IMR-90 (cell line): ENCODE measurements at places on chromosomes 6 and 20. TPM values are rescaled to one million over a fixed set of nuclear protein-coding genes. Genes with fewer than 3 reads are reported as not detected.

DNA sequence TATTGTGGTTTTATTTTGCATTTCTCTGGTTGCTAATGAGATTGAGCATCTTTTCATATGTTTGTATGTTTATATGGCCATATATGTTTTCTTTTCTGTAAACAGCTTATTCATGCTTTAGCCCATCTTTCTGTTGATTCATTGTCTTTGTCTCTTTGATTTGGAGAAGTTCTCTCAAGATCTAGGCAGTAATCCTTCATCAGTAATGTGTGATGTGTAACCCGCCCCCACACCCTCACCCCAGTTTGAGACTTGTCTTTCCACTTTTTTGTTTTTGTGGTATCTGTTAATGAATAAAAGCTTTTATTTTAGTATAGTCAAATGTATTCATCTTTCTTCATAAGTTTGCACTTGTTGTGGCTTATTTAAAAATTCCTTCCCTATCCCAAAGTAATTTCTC, 26.0 kb downstream of the ZC3H12D start:
- no peak for DNase-seq

DNA sequence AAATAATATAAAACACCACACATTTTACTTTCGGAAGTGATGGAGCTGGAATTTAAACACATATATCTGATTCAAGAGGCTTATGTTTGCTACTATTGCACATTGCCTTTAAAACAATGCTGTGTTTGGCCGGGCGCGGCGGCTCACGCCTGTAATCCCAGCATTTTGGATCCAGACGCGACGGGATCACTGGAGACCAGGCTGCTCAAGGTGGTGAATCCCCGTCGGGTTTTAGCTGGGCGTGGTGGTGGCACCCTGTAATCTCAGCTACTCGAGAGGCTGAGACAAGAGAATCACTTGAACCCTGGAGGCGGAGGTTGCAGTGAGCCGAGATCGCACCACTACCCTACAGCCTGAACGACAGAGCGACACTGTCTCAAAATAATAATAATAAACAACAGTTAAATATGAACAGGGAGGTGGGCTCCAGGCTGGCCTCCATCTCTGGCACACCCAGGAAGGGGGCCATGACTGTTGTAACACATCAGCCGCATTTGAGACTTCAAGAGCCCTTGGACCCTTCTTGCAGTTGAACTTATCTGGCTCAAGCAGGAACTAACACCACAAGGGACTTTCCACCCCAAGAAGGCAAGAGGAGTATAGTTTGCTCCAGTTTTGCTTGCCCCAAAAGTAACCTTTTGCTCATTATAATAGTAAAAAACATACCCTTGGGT, 127.1 kb upstream of the ZNF184 start:
- DNase-seq: no peak

DNA sequence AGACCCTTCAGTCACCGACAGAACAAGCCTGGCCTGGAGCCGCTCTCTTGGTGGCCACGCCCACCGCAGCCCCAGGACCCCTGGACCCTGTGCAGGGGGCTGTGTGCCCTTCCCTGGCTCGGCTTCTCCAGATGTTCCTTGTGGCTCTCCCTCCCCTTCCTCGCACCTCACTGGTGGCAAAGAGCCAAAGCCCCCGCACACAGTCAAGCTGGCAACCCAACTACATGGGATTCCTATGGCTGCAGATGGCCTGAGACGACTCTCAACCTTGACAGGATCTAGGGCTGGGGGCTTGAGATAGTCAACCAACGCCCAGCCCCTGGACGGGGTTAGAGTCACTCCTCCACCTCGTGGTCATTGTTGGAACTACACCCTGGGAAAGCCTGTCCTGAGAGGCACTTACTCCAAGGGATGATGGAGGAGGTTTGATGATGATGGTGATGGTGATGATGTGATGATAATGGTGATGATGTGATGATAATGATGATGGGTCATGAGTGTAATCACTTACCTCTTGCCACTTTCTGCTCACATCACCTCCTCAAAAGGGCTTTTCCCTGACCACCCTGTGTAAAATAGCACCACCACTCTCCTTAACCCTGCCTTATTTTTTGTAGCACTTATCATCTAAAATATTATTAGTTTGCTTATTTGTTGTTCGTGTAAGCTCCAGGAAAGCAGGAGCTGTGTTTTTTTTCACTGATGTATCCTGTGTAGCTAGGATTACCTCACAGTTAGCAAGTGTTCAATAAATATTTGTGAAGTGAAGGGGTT, 278.4 kb downstream of the LRFN2 start:
- peak; percentile 26 for DNase-seq

- peak; percentile 90 for DNase-seq
Measured at GRCh38 chr6:28212510-28213212, 12.4 kb upstream of the ZSCAN9 start.

DNA sequence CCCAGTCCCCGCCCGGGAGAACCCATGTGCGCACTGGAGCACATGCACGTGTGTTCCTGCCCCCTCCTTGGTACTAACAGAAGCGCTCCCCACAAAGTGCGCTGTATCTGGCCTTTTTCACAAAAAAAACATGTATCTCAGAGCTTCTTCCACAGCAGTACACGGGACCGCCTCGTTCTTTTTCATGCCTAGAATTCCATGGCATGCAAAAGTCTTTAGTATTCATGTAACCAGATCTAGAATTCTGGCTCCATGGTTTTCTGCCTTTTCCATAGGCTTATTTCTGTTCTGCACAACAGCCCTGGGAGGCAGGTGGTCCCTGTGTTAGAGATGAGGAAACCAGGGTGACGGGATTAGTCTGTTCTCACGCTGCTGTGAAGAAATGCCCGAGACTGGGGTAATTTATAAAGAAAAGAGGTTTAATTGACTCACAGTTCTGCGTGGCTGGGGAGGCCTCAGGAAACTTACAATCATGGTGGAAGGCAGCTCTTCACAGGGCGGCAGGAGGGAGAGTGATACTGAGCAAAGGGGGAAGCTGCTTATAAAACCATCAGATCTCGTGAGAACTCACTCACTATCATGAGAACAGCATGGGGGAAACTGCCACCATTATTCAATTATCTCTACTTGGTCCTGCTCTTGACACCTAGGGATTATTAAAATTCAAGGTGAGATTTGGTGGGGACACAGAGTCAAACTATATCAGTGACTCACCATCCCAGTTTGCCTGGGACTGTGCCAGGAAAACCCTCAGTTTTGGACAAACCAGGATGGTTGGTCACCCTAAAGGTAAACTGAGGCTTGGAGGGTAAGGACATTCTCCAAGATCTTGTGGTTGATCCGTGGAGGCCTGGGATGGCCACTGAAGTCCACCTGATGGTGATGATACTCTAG, 41.0 kb downstream of the C20orf203 start:
- no peak for DNase-seq

DNA sequence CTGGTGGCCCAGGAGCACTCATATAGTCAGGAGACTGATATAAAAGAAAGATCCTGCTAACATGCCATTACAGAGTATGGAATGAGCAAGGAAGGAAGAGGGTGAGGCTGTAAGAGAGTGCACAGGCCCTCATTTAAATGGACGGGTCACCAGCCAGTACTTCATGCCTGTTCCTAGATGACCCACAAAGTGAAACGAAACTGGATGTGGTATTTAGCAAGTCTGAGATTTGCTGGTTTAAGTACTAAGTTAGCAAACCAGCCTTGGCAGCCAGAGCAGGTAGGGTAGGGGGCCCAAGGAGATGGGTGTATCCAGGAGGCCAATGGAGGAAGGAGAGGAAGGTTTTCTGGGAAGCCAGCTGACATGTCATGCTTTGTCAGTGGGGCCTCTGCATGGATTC, 15.9 kb downstream of the NT5E start:
- no peak for DNase-seq

- no peak for DNase-seq
Measured at GRCh38 chr6:85802162-85802561, 159.5 kb upstream of the SYNCRIP start.

DNA sequence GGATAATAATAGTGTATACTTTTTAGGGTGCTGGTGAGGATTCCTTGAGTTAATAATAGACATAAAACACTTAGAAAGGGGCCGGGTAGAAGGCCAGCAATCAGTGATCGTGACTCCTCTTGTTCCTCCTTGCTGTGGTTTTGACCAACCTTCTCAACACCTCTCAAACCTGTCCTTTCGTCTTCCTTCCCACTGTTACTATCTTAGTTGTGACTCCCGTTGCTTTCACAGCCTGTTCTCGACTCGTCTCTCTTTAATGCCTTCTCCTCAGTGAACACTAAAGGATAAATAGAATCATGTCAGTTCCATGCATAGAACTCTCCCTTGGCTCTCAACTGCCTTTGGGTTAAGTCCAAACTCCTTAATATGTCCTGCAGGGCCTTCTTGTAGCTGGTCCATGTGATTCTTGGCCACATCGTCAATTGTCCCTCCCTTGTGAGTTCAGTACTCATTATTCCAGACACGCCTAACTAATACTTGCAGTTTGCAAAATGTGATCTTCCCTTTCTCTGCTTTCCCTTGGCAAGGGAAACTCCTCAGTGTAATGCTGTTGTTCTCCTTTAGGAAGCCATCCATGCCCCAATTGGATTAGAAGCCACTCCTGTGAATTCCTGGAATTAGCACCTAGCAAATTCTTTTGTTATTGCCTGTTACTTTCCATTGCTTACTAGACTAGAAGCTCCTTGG, 164.9 kb downstream of the UTRN start:
- no peak for DNase-seq

DNA sequence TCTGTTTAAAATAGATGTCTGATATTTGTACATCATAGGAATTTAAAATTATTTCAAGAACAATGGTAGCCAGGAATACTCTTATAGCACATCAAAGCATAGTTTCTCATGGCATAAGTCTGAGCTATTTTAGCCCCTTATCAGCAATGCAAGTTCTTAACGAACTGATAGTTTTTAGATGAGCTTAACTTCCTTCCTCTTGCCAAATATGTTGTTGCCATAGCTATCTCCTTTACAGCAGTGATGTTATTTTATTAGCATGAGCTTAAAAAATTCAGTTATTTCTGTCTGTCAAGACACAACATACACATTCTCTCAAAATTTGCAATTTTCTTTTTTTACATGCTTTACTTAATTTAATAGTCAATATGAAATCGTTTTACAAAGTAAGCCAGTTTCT, 867.2 kb downstream of the PHF3 start:
- no peak for DNase-seq

GRCh38 chr6:156779206-156780094, 2.3 kb downstream of the ARID1B start:
- no peak for DNase-seq

- DNase-seq: no peak
Measured at GRCh38 chr6:155638200-155638599, 182.6 kb upstream of the NOX3 start.

BPIFB4 gene
- not detected in 2 replicates for polyA plus RNA-seq

GNAS-AS1 gene
- 0.60 and 0.90 TPM in 2 replicates for polyA plus RNA-seq

ELOVL4 gene
- polyA plus RNA-seq: 1.5 and 2.2 TPM in 2 replicates

CYP24A1 gene
- polyA plus RNA-seq: not detected in 2 replicates

DDRGK1 gene
- 29.6 and 33.1 TPM in 2 replicates for polyA plus RNA-seq

RAET1L gene
- polyA plus RNA-seq: not detected in 2 replicates
